ENCODE measurements at places on chromosomes 6 and 20. TPM values are rescaled to one million over a fixed set of nuclear protein-coding genes. Genes with fewer than 3 reads are reported as not detected.

Gene APOBEC2
- 0.17 TPM for total RNA-seq

Gene COL21A1
- total RNA-seq = 51.7 TPM

Gene DEFB132
- not detected for total RNA-seq

Gene SIM1
- total RNA-seq = 0.50 TPM

Gene NFATC2
- total RNA-seq = 4.6 TPM

Measured in spinal cord (tissue), 10 donors.